ENCODE measurements at places on chromosomes 2 and 18. TPM values are rescaled to one million over a fixed set of nuclear protein-coding genes. Genes with fewer than 3 reads are reported as not detected.
A peak's percentile ranks its signal among the peaks of the same experiment; 100 is the strongest.

- peak; percentile 86 for DNase-seq
These were observed 1.2 kb upstream of the SDC1 start for GRCh38 chr2:20226152-20226545.

DNA sequence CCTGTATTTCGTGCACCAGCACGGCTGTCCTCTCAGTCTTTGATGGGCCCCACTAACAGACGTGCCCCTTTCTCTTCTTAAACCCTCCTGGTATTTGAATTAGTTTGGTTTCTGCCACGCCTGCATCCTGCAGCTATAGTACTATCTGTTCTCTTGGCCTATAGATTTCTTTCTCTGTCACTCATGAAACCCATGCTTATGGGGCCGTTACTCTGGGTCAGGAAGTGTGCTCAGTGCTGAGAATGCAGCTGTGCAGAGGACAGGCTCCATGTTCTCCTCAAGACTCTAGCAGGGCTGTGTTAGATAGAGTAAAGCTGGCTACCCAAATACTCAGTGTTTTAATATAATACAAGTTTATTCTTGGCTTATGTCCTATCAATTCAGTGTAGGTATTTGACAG is 180.0 kb downstream of the INSIG2 start:
- DNase-seq: no peak

GRCh38 chr2:10283106-10284062 is 19.3 kb upstream of the HPCAL1 start:
- no peak for DNase-seq

GRCh38 chr18:213966-214365 is 53.9 kb downstream of the THOC1 start:
- no peak for DNase-seq

DNA sequence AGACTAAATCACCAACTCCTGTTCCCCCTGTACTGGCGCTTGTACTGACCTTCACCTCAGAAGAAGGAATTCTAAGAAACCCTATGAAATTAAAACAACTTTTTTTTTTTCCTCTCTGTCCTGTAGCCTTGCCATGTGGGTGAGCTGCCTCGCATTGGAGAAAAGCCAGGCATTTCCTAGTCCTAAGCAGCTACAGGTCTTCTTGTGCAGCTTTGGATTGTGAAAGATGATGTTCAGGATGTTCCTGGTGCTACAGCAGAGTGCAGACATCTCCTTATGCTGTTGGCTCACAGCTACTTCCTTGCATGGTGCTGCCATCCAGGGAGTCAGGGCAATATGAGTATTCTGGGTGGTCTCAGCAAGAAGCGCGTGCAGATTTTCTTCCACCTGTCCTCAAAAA is 11.9 kb downstream of the PIK3C3 start:
- no peak for DNase-seq

DNA sequence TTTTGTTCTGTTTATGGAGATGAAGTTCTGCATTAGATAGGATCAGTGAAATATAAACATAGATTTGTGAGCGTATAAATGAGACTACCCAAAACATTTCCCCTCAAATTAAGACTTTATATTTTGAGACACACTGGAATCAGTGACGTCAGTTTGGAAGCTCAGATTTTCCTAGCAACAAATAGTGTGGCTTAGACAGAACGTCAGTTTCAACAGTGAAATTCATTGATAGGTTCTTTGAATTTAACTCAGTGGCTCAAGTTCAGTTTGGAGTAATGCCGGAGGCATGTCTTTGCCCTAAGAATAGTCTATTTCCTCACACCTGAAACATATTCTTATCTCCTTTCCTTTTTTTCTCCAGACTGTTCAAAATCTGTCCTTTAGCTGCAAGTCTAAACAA is 113.6 kb upstream of the ARHGAP15 start:
- no peak for DNase-seq

GRCh38 chr2:88831071-88831791 is 139.8 kb downstream of the RPIA start:
- no peak for DNase-seq

- DNase-seq: no peak
These were observed 65.9 kb downstream of the EDAR start for GRCh38 chr2:108923019-108923700.

DNA sequence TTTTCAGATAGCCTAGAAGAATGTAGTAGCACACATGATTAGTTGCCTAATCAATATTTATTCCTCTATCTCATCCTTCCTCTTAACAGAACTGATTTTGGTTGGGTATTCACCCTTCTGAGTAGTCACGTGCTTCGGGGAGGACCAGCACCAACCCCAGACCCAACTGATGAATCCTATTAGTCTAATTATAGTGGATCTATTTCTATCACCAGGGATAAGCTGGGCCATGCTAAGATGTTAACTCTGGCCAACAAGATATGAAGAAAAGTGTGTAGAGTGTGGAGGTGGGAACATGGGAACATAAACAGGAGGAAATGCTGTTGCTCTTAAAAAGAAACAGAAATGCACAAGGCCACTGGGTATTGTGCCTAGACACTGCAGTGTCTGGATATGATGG is 119.9 kb downstream of the THADA start:
- DNase-seq: no peak

DNA sequence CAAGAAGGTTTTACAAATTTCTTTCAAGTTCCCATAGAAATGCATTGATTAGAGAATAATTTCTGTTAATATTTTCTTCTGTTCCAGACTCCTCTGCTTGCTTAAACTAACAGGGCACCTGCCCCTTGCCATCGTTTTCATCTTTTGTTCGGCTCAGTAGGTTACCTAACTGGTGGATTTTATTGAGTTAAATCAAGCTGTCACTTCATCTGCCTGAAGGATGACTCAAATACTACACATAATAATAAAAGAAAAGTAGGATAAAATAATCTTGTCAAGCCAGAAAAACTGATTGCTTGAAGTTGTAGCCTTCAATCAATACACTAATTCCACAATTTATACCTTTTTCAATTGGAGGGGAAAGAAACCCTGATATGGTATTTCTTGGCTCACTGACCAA is 234.0 kb downstream of the NR4A2 start:
- DNase-seq: no peak

DNA sequence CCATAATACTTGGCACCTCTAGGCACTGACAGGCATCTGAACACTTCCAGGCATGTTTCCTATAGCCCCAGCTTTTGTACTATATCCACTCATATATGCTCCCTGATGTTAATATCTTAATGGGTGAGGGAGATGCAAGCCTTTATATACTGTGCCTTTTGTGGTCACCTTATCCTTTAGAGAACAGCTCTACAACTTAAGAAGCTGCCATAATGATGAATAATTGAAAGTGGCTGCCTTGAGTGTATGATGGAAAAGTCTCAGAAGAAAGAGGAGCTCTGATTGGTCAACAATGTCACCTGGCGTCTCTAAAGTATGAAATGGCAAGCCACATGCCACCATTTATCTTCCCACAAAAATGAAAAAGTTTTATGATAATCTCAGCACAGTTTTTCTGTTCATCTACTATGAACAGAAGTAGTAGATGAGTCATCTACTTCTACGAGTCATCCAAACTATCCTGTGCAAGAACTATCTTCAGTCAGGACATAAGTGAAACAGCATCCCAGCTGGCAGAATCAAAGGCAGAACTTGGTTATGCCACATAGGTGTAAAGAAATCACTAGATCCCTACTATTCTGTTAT is 997.9 kb upstream of the CELF4 start:
- no peak for DNase-seq

DNA sequence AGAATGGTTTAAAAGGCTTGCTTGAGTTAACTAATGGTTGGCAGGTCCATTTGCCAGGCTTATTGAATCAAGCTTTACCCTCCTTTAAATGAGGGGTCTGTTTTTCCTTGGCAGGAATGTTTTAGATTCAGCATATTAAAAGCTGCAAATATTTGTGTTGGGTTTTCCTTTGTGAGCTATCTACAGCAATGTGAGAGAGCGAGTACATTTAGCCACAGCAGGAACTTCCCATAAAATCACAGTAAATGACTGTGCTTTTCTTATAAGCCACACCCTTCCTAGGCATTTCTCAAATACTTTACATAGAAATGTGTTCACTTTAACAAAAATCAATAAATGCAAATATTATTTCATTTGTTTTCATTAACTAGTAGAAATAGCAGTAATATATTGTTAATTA is 23.9 kb downstream of the CALCRL start:
- DNase-seq: no peak

GRCh38 chr2:219631904-219632759 is 4.7 kb downstream of the SLC4A3 start:
- DNase-seq: no peak

- DNase-seq: no peak
These were observed 20.6 kb downstream of the FIGN start for GRCh38 chr2:163715199-163715598.

DNA sequence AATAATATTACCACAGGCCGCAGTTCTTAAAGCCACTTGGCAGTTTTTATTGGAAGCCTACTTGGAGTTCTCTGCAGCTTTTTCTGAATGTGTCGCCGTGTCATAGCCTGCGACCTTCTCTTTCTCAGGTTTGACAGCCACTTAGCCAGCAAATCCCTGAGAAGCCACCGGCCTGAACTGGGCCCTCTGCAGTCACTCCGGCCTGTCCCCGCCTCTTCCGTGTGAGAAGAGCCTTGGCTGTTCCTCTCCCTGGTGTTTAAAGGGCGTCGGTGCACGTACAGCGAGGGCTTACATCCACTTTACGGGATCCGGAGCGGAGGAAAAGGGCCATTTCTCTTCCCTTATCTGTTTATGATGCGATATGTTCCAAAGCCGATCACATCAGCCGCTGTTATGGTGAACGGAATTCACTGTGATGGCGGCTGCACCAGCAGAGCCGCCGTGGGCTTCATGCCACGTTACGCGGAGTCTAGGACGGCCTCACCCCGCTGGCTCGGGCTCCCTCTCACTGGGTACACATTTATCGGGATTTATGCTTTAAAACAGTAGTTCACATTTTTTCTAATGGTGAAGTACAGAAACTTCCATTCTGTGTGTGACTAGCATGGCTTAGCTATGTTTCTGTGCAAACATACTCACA is 66.8 kb downstream of the GBX2 start:
- DNase-seq: no peak

DNA sequence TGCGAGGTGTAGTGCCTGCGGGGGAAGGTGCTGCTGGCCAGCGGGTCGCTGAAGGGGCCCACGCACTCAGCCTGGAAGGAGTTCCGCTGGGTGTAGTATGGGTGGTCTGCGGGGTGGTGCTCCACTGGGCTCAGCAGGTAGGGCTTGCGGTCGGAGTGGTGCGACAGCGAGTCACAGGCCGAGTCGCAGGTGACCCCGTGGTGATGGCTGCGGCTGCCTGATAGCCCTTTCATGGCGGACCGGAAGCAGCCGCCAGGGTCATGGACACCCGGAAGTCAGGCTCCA is 429.8 kb downstream of the TGIF1 start:
- DNase-seq: no peak

Gene NPHP1
- total RNA-seq: 4.9 TPM

Gene FAHD2A
- 42.0 TPM for total RNA-seq

Gene GATA6
- 9.8 TPM for total RNA-seq

Gene IFT172
- 30.7 TPM for total RNA-seq
